ENCODE measurements at places on chromosomes 5 and 9.

GRCh38 chr5:34841816-34842215, 2.9 kb downstream of the TTC23L start:
- no peak for DNase-seq

DNA sequence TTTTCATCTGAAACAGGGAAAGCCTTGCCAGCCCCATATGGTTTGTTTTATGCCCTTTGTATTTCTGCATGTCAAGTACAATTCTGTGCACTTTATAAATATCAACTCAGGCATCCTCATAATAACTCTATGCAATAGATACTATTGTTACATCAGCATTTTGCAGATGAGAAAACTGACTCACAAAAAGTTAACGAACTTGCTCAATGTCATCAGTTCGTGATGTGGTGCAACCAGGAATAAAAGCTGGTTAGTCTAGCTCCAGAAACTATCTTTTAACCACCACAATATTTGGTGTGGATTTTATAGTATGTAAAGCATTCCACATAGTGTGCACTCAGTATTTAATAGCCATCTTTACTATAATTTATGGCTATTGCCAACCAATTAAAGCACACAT, 134.9 kb downstream of the MRPS30 start:
- no peak for DNase-seq

GRCh38 chr9:37210737-37211523, 90.6 kb downstream of the ZCCHC7 start:
- no peak for DNase-seq

GRCh38 chr9:78074385-78075291, 43.0 kb upstream of the GNAQ start:
- DNase-seq: no peak

- no peak for DNase-seq
Measured at GRCh38 chr5:170389550-170389892, 354 bp upstream of the KCNMB1 start.

All from left lung (tissue), 14 donors.